ENCODE measurements at places on chromosomes 3 and 15. TPM values are rescaled to one million over a fixed set of nuclear protein-coding genes. Genes with fewer than 3 reads are reported as not detected.

DNA sequence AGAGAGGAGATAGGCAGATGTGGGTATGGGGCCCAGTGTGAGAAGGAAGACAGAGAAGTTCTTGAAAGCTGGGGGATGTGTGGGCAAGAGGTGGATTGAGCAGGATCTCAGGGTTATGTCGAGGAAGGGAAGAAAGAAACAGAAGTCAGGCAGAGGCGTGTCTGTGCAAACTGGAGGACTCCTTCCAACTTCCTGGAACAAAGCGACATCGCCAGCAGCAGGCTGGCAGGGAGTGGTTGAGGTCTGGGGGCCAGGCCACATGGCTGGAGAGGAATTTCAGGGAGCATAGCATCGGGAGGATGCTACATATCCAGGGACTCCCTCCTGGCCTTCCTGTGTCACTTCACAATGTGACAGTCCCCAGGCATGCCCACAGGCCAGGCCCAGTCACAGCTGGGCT, 42.9 kb upstream of the MYZAP start:
- peaks cover 20% of the 10 kb centered on the region for H3K36me3 ChIP-seq
- no peak for DNase-seq
- H3K4me3 ChIP-seq, result no peak overlapping the region
- no peaks in the 10 kb centered on the region for H3K27me3 ChIP-seq

DNA sequence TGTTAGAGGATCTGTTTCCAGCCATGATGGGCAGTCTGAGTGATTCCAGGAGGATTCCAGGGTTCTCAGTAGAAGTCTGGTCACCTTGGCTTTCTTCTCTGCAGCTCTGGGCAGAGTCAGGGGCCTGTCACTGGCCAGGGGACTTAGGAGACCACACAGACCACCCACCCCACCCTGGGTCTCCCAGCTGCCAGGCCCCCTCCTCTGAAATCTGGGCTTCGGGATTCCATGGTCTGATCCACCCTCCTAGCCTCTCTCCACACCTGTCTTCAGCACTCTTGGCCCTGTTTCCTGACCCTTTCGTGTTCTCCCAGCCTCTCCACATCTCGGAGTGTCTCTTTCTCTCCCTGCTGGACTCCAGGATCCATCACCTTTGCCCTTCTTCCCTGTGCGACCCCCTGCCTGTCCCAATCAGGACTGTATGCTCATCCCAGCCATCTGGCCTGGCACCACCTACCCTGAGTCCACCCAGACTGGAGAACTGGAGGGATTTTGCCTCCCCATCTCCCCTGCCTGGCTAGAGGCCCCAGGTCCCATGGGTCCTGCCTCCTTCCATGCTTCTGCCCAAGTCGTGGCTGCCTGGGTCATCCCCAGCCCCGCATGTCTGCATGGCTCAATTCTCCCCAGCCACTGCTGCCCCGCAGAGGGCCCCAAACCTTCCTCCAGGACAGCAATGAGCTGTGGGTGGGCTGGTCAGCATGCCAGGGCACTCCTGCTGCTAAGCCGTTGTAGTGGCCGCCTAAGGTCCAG, 34.3 kb downstream of the GOLGA6L10 start:
- no peaks in the 10 kb centered on the region for H3K36me3 ChIP-seq
- no peak overlapping the region for H3K27ac ChIP-seq
- no peaks in the 10 kb centered on the region for H3K27me3 ChIP-seq
- H3K4me3 ChIP-seq, result no peak overlapping the region
- DNase-seq, result no peak

GRCh38 chr3:132399054-132399929, 18.0 kb upstream of the DNAJC13 start:
- H3K4me3 ChIP-seq, result no peak overlapping the region
- no peaks in the 10 kb centered on the region for H3K27me3 ChIP-seq
- no peaks in the 10 kb centered on the region for H3K4me1 ChIP-seq
- DNase-seq, result peak; percentile 19
- H3K36me3 ChIP-seq, result no peaks in the 10 kb centered on the region

DNA sequence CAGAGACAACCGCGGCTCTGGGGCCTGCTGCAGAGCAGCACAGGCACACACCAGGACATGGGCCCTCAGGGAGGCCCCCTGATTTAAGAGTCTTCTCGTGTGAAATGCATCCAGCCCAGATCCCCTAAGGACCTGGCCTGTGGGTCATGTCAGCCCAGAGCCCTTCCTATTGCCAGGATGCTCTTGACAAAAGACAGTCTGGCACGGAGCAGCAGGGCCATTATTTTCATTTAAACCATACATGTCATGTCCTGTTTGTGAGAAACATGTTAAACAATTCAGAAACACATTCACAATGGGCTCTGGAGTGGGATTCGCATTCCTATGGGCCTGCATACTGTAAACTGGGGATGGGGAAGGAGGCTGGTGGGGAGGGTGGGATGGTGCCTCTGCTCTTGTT, 367.4 kb upstream of the WNT5A start:
- H3K36me3 ChIP-seq, result no peaks in the 10 kb centered on the region
- no peaks in the 10 kb centered on the region for H3K27me3 ChIP-seq
- peak overlapping the region; percentile 30 for H3K27ac ChIP-seq
- DNase-seq, result no peak

DNA sequence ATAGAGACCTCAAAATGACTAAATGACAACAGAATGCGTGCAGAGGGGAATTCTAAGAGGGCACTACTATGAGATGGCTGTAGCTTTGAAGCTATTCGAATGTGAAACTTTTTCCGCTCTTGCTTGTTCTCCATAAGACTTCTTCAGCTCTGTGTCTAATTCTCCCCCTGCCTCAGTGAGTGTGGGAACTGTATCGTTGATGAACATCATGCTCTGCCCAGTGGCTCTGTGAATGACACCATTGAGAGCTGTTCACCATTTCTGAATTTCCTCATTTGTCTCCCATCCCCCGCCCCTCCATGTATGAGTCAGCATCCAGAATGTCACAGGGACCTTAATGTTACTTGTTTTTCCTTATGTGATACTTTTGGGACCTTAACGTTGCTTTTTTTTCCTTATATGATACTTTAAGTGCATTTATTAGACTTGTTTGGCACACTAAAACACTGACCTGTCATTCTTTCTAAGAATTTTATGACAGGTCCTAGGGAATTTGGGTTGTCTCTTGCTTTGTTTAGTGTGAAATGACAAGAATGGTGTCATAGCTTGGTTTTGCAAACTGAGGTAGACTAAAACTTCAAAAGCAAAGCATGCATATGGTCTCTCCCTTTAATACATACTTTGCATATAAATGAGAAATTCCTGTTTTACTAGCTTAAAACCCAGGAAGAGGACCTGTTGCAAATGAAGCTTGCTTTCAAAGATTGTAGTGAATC, 99.6 kb downstream of the FNDC3B start:
- H3K36me3 ChIP-seq, result peaks cover 14% of the 10 kb centered on the region
- no peak overlapping the region for H3K4me3 ChIP-seq
- peaks cover 58% of the 10 kb centered on the region for H3K4me1 ChIP-seq
- DNase-seq, result no peak
- no peaks in the 10 kb centered on the region for H3K27me3 ChIP-seq
- peak overlapping the region; percentile 92 for H3K27ac ChIP-seq

DNA sequence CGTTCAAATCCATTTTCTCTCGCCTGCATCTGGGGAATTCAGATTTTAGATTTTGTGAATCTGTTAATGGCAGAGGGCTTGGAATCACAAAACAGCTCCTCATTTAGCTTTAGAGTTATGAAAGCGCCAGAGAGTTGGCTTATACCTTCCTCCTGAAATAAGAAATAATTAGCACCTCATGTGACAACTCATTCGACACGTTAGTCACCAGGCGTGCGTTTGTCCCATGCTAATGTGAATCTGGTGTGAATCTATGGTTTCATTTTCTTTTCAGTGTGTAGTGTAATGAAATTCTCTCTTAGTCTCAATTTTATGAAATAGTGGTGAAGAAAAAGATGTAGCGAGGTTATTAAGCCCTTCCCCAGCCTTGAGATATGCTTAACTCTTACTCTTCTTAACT, 89.4 kb downstream of the EDEM1 start:
- peaks cover 11% of the 10 kb centered on the region for H3K4me1 ChIP-seq
- H3K4me3 ChIP-seq, result no peak overlapping the region
- no peak overlapping the region for H3K27ac ChIP-seq
- no peaks in the 10 kb centered on the region for H3K27me3 ChIP-seq

GRCh38 chr3:146277953-146278631, 27.2 kb upstream of the PLSCR4 start:
- H3K27me3 ChIP-seq, result no peaks in the 10 kb centered on the region
- no peak for DNase-seq
- H3K36me3 ChIP-seq, result no peaks in the 10 kb centered on the region
- H3K4me3 ChIP-seq, result no peak overlapping the region
- no peak overlapping the region for H3K27ac ChIP-seq

DNA sequence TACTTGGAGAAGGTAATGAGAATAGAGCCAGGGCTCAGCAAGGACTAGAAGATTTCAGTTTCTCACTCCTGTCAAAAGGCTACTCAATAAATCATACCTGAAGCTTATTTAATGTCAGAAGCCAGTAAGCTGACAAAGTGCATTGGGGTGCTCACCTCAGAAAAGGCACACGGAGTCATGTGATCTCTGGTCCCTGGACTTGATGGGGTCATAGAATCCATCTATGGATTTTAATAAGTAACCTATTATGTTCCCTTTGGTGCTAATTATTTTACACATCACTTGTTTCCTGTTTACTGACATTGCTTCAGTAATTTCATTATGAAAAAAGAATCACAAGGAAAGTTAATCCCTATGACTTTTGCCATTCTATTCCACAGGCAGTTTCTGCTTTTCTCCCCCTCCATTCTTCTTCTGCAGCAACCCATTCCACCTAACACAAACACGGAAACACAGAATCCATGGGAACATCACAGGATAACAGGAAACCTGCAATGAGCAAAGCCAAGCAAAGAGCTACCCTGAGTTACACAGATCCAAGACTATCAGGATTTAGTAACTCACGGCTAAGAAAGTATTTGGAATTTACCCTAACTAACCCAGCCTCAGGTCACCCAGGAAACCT, 159.6 kb downstream of the MEIS2 start:
- DNase-seq, result no peak
- H3K4me3 ChIP-seq, result peak overlapping the region; percentile 1
- peaks cover 77% of the 10 kb centered on the region for H3K4me1 ChIP-seq

DNA sequence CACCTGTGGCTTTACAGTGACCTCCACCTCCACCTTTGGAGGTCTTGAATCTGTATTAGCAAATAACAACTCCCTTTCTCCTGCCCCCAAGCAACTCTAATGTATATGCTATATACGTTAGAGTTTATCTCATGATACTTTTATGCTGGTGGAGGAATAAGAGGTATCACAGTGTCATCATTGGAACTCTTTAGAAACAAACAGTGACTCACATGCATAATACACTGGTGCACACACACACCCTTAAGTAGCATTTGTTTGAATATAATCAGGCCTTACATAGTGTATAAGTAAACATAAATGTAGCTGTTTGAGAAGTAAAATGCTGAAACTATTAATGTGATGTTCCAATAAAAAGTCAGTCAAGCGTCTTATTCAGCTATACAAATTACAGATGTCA, 280.2 kb upstream of the C2CD4B start:
- DNase-seq, result no peak
- peaks cover 5% of the 10 kb centered on the region for H3K4me1 ChIP-seq
- H3K27ac ChIP-seq, result no peak overlapping the region
- no peaks in the 10 kb centered on the region for H3K36me3 ChIP-seq
- no peaks in the 10 kb centered on the region for H3K27me3 ChIP-seq

DNA sequence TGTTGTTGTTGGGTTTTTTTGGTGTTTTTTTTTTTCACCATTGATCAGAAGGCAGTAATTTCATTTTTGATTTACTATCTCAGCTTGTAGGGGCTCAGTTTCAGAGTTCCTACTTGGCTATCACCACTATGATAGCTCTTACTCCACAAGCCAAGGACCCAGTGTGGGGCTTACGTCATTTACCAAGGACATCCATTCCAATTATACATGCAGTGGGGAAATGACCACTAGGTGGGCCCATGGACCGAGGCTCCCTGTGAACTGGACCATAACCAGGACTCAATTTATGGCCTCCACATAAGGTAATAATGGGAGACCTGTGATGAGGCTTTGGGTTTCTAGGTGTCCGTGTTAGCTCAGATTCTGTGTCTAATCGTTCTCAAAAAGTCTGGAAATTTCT, 67.5 kb upstream of the CACNA1D start:
- DNase-seq, result no peak
- peaks cover 14% of the 10 kb centered on the region for H3K27me3 ChIP-seq
- no peak overlapping the region for H3K27ac ChIP-seq
- H3K4me3 ChIP-seq, result no peak overlapping the region
- no peaks in the 10 kb centered on the region for H3K36me3 ChIP-seq
- no peaks in the 10 kb centered on the region for H3K4me1 ChIP-seq

- H3K27ac ChIP-seq, result no peak overlapping the region
- H3K36me3 ChIP-seq, result no peaks in the 10 kb centered on the region
- peaks cover 6% of the 10 kb centered on the region for H3K4me1 ChIP-seq
These were observed 24.8 kb downstream of the GRAMD2A start for GRCh38 chr15:72172796-72173195.

GRCh38 chr15:70226337-70226980, 128.7 kb upstream of the TLE3 start:
- H3K27ac ChIP-seq, result no peak overlapping the region
- no peak overlapping the region for H3K4me3 ChIP-seq
- no peaks in the 10 kb centered on the region for H3K36me3 ChIP-seq
- no peak for DNase-seq
- no peaks in the 10 kb centered on the region for H3K4me1 ChIP-seq

DNA sequence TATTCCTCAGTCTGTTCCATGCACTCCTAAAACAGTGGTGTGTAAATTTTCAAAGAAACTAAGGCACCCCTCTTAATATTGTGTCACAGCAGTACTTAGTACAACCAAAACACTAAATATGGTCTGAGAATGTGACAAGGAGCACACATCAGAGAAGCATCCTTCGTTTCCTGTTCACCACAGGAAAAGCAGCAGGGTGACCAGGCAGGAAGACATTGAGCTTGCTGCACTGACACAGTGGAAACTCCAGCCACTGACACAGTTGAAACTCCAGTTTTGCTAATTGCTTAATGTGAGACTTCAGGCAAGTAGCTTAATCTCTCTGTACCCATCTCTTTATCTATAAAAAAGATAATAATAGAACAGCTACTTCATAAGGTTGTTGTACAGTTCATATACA, 353.0 kb upstream of the RORA start:
- DNase-seq, result no peak
- H3K4me1 ChIP-seq, result no peaks in the 10 kb centered on the region
- no peak overlapping the region for H3K4me3 ChIP-seq
- H3K36me3 ChIP-seq, result no peaks in the 10 kb centered on the region
- H3K27ac ChIP-seq, result no peak overlapping the region
- H3K27me3 ChIP-seq, result no peaks in the 10 kb centered on the region

Gene CAMK2N2
- total RNA-seq, result 1.3 TPM

Gene ZMYND10
- total RNA-seq, result 0.86 TPM

Gene TTLL13
- total RNA-seq, result 0.69 TPM

Gene IL5RA
- 0.11 TPM for total RNA-seq

Gene INSYN1
- 4.5 TPM for total RNA-seq

Gene PLA2G4B
- total RNA-seq, result 13.1 TPM

Gene PRICKLE2
- 23.2 TPM for total RNA-seq

Gene HYKK
- total RNA-seq, result 4.1 TPM

Data from progenitor cell of endocrine pancreas (in vitro differentiated cells).